ENCODE measurements at places on chromosomes 2 and 18.

DNA sequence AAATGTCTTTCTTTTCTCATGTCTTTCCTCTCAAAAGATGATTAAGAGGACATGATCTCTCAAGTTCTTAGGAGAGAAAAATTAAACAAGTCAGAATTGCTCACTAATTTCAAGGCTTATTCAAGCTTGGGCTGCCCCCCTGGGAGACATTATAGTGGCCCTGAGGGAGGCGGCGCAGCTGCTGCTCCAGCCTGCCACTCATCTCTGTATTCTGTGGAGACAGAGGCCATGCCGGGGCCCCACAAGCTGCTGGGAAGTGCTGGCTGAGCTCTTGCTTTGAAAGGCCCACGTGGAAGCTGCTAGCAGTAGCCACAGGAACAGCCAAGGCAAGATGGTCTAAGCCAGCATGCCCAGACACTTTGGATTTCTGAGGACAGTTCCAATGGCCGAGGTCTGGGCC is 267.4 kb downstream of the LNPK start:
- no peak for DNase-seq

DNA sequence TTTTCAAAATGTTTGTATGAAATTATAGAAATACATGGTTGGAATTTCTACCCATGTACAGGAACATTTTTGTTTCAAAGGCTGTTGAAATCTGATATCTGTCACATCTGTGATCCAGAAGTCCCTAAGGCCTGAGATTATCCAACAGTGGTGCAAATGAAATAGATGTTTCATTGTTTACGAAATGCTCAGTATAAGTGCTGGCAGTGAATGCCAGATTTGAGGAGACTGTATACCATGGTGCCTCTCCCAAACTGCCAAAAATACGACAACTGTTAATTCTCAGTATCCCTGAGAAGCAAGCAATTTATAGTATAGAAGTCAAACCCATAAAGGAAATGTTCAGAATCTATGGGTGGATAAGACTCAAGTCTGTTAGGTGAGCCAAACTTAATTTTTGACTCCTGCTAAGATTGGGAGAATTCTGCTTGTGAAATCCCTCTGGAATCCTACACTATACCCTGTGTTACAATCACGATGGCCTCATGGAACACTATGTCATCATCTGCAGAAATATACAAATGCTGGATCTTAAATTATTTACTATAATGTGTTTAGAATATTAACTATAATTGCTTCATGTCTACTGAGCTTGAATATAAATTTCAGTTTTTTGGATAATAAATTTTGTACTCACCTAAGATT is 71.2 kb upstream of the DOCK10 start:
- DNase-seq = no peak

- no peak for DNase-seq
Measured at GRCh38 chr2:222264791-222265320, 33.9 kb downstream of the PAX3 start.

GRCh38 chr2:45263147-45263546 is 253.9 kb upstream of the SIX2 start:
- DNase-seq = no peak

GRCh38 chr18:77597726-77598125 is 348.1 kb downstream of the GALR1 start:
- DNase-seq = no peak

DNA sequence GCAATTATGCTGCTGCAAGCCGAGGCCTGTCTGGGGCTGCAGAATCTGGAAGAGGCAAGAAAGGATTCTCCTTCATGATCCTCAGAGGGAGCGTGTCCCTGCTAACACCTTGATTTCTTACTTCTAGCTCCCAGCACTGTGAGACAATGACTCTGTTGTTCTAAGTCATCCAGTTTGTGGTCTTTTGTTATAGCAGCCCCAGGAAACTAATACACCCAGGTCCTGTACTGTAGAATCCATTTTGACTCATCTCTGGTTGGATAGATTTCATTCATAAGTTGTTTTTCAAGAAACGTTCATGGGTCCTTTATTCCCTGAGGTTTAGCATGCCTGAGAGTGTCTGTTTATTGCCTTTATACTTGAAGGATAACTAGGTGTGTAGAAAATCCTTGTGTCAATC is 112.7 kb downstream of the TMEM17 start:
- no peak for DNase-seq

DNA sequence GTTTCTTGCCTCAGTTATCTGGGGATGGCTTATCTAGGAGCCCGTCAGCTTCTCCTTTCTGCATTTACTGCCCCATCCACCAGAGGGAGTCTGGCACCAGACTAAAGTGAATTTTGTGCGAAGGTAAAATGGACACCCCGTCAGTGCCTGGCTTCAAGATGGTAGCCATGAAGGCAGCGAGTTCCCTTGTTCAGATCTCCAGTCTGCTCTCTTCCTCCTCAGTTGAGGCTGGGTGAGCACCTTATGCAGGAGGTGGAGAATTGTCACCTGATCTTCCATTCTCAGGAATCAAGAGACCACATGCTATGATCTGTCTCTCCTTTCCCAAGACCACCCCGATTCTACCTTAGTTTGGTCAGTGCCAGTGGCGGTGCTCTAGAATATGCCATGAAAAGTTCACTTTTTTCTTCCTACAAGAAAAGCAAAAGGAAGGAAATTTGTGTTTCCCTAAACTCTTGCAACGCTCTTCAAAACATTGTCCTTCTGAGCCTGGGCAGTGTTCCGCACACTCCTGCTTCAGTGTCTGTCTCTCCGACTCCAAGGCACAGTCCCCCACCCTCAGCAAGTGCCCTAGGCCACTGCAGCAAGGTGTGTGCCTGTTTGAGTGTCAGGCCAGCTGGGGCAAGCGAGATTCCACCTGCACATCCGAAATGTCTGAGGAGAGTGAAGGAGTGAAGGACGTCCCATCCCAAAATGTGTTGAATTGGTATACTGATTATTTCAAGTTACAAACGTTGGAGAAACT is 168.6 kb downstream of the SS18 start:
- DNase-seq = peak; percentile 12

DNA sequence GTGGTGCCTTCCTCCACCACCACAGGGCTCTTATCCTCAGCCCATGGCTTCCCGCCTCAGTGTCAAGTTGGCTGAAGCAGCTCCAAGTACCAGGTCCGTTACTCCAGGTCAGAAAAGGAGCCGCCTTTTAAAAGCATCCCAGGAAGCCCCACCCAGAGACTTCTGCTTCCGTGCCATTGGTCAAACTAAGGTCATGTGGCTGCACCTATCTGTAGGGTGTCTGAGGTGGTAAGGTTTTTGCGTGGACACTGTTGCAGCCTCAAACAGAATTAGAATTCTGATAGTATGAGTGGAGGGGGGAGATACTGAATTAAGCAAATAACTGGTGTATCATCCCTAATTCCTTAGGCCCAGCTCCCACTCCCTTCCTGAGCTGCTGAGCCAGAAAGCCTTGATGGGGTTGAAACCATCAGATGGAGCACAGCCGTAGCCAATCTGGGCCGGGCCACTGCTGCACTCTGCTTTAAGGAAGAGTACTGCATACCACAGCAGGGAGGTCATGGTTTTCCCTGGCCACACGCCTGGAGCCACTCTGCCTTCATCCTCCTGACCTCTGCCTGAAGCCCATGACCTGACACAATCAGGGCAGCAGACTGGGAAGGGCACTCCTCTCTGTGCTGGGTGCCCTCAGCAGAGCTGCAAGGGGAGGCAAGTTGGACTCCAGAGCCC is 8.4 kb downstream of the TMEM247 start:
- DNase-seq = no peak

DNA sequence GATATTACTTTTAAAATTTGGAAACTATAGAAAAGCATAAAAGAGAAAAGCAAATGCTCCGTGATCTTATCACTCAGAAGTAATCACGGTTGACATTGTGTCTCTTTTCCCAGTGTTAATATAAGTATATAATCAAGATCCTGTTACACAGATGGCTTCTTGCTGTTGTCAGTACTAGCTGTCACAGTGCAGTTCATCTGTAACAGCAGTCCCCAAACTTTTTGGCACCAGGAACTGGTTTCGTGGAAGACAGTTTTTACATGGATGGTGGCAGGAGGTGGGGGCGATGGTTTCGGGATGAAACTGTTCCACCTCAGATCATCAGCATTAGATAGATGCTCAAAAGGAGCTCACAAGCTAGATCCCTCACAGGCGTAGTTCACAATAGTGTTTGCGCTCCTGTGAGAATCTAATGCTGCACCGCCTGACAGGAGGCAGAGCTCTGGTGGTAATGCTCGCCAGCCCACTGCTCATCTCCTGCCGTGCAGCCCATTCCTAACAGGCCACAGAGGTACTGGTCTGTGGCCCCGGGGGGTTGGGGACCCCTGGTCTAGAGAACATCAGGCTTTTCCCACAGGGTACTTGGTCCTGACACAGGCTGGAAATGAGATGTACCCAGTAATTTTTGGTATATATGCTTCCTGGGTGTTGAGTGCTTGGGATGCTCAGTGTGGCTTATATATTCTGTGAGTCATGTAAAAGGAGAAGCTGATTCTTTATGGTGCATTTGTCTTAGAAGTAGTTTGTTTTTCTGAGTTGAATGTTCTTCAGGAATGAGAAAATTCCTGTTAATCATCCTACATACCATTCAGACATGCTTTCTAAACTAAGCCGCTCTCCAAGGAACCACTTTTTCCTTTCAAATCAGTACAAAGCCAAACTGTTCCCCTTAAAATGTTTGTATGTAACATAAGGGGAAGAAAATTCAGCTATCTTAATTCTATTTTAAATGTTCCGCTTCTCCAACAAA is 121.8 kb downstream of the NCK2 start:
- no peak for DNase-seq

DNA sequence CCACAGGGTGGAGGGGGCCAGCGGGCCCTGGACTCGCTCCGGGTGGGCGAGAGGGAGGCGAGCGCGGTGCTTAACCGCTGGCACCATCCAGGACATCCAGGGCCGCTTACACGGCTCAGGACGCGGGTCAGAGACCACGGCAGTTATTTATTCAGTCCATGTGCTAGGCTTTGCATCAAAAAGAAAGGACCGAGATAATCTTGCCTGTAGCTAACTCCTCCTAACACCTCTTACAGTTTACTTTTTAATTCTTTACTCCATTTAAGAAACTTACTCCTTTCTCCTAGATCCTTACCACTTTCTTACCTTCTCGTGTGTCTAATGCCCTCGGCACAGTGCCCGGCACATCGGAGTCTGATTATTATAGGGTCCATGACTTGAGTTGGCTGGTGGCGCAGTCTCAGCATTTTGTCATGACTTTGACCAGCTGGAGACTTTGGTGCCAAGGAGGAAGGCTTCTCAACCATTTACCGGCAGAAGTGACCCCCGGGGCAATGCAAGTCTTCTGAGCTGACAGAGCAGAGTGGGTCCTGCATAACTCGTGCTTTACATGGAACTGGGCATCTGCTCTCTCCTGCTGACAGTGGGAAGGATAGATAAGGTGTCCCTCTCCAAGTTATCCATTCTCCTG is 503 bp downstream of the ANXA4 start:
- no peak for DNase-seq

- no peak for DNase-seq
Measured at GRCh38 chr2:16726577-16726976, 60.9 kb upstream of the CYRIA start.

DNA sequence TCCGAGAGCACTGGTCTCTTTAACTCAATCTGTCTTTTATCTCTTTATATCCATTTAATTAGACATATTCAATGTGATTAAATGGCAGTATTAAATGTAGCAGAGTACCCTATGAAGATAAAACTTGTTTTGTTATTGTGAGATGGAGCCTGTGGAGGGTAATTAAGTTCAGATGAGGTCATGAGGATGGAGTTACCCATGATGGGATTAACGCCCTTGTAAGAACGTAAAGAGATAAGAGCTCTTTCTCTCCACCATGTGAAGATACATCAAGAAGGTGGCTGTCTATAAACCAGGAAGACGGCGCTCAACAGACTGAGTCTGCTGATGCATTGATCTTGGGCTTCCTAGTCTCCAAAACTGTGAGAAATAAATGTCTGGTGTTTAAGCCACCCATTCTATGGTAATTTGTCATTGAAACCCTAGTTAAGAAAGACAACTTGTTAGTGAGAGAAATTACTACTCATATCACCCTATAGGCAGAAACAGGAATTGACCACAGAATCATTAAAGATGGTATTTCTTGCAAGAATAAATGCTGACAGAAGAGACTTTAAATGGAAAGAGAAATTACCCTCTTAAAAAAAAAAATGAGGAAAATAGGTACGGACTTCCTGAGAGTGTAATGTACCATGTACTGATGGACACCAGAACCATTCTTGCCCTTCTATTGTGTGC is 738.7 kb upstream of the CHAC2 start:
- no peak for DNase-seq

- no peak for DNase-seq
Measured at GRCh38 chr18:79438898-79439627, 43.3 kb downstream of the NFATC1 start.

DNA sequence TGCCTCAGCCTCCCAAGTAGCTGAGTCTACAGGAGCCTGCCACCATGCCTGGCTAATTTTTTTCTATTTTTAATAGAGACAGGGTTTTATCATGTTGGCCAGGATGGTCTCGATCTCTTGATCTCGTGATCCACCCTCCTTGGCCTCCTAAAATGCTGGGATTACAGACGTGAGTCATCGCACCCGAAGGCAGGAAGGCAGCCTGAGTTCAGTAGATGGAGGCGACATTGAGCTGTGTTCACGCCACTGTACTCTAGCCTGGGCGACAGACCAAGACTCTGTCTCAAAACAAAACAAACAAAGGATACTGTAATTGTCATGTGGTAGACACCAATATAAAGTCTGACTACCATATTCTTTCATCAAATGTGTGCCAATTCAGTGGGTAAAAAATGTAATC is 500.9 kb upstream of the DSEL start:
- no peak for DNase-seq

- no peak for DNase-seq
Measured at GRCh38 chr18:24417480-24417879, 9.0 kb upstream of the IMPACT start.

GRCh38 chr2:86435531-86435930 is 5.6 kb upstream of the KDM3A start:
- no peak for DNase-seq

- DNase-seq = no peak
Measured at GRCh38 chr2:26556309-26557243, 78.7 kb upstream of the OTOF start.

- no peak for DNase-seq
Measured at GRCh38 chr18:67615876-67616275, 99.4 kb upstream of the DSEL start.

GRCh38 chr2:69969991-69970390 is 8.6 kb upstream of the ASPRV1 start:
- no peak for DNase-seq

- DNase-seq = no peak
Measured at GRCh38 chr18:4797002-4797685, 342.0 kb upstream of the DLGAP1 start.

GRCh38 chr2:234468503-234468902 is 28.4 kb downstream of the ARL4C start:
- DNase-seq = no peak

- DNase-seq = no peak
Measured at GRCh38 chr2:113118263-113118657, 9.1 kb upstream of the IL1RN start.

GRCh38 chr2:72999729-73000725 is 71.5 kb downstream of the SFXN5 start:
- no peak for DNase-seq
